ENCODE measurements at places on chromosomes 7 and 10. TPM values are rescaled to one million over a fixed set of nuclear protein-coding genes. Genes with fewer than 3 reads are reported as not detected.
A peak's percentile ranks its signal among the peaks of the same experiment; 100 is the strongest.

Gene GPC2
- 0.68 TPM for polyA plus RNA-seq

Gene VAX1
- not detected for polyA plus RNA-seq

- DNase-seq, result no peak
- no peaks in the 10 kb centered on the region for H3K36me3 ChIP-seq
- H3K4me3 ChIP-seq, result no peak overlapping the region
These were observed 64.9 kb upstream of the ASAH2 start for GRCh38 chr10:50316174-50316573.

- no peak overlapping the region for H3K27ac ChIP-seq
- H3K27me3 ChIP-seq, result peaks cover 2% of the 10 kb centered on the region
- H3K4me3 ChIP-seq, result 0 out of 2 replicates have a peak overlapping the region, but pooled peaks have one; percentile 90
- no peak for DNase-seq
- H3K36me3 ChIP-seq, result no peaks in the 10 kb centered on the region
These were observed 19.1 kb downstream of the MXI1 start for GRCh38 chr10:110226543-110226925.

Data from GM12878 (cell line).